NCI-H1105 treated with DMSO at 0.1 percent for 48 hours (cell line): ENCODE measurements at places on chromosomes 6 and 20.

DNA sequence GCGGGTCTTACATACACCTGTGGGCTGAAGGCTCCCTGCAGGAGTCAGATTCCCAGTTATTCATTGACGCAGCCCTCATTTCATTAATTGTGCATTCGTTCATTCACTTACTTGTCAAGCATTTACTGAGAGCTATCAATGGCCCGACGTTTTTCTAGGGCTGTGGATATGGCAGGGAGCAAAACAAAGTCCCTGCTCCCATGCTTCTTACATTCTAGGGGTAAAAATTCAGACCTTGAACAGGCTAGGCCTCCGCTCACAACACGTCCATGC is 369 bp upstream of the NSFL1C start:
- DNase-seq = no peak

- DNase-seq = no peak
Measured at GRCh38 chr6:169783971-169784820, 32.8 kb downstream of the ERMARD start.

DNA sequence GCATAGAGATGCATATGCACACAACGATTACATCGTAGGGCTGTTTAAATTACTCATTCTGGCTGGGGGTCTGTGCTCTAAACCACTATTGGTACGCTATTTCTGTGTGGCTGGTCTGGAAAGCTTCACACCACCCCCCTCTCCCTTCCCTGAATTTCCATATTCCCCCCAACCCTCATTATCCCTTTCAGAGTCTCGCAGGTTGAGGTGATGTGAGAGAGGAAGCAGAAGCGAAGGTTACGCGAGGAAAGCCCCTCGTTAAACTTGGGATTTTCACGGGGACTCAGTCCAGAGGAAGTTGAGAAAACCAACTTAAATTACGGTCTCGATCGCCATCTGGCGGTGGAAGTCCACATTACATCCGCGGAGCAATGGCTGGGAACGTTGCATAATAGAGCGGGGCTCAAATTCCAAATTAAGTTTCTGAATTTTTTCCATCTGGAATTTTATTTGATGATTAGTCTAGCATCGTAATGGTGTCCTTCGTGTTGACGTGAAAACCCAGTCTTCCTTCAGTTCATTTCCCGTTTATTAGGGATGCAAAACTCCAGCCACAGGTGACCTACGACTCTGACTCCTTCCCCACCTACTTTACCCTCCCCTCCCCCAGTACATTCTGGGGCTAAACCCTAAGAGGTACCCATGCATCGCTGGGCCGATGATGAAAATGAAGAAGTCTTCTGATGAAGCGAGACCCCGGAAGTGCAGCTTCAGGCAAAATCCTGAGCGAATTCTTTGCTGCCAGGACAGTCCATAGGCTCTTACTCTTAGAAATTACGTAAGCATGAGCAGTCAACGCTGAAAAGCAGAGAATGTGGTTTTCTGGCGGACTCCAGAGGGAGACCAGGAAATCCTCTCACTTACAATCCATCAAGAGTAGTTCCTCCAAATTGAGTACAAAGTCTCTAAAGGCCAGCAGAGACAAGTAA is 19.7 kb downstream of the HLA-DOB start:
- DNase-seq = peak; percentile 40

DNA sequence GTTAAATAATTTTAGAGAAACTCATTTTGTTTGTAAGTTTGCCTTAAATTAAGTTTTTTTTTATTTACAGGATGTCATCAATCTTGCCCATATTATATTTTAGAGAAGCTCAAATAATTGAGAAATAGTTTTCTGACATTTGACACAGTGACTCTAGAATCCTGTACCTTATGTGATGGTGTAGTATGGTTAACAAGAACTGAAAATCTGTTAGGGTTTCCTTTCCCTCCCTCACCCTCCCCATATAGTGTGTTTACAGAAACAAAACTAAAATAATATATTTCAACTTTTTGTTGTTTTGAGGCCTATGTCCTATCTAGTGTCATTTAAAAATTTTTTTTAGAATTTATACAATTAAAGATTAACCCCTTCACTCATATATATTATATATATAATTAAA is 91.8 kb downstream of the SESN1 start:
- no peak for DNase-seq

GRCh38 chr6:130367767-130368166 is 1.9 kb downstream of the TMEM200A start:
- peak; percentile 23 for DNase-seq

- no peak for DNase-seq
Measured at GRCh38 chr6:105210932-105211531, 31.2 kb upstream of the POPDC3 start.

DNA sequence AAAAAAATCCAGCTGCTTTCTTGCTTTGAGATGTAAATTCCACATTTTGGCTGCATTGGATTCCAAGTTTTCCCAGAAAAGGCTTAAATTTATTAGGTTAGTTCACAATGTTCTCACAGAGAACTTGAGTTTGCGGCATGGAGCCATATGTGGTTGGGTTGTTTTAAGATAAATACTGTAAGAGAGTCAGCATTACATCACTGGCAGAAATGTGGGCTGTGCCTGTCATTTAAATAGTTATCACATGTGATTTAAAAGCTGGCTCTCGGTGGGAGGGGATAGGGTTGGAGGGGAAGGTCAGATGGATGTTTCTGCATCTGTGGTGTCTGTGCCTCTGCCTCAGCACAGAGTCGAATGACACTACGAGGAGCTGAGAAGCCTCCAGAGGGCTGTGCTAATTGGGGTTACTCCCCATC is 73.8 kb upstream of the SCP2D1 start:
- DNase-seq = no peak

GRCh38 chr6:156045401-156046267 is 590.0 kb upstream of the NOX3 start:
- no peak for DNase-seq

GRCh38 chr20:56779452-56780143 is 150.5 kb downstream of the TFAP2C start:
- no peak for DNase-seq
